ENCODE measurements at places on chromosomes 16 and 17.
A peak's percentile ranks its signal among the peaks of the same experiment; 100 is the strongest.

DNA sequence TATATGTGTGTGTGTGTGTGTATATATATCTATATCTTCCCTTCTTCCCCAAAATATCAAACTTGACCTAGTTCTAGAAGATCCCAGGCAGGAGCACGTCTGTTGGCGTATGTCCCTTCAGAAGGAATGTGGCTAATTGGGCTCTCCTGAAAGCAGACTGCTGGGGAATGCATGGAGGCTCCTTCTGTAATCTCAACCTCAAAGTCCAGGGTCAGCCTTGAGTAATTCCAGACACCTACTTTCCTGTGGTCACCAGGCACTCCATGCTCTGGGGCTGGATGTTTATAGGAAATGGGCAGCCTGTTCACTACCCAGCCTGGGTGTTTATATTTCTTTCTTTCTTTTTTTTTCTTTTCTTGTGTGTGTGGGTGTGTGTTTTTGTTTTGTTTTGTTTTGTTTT lies 13.4 kb downstream of the BCO1 start:
- DNase-seq: no peak

- DNase-seq: no peak
These were observed 13.6 kb downstream of the C16orf86 start for GRCh38 chr16:67679935-67680897.

DNA sequence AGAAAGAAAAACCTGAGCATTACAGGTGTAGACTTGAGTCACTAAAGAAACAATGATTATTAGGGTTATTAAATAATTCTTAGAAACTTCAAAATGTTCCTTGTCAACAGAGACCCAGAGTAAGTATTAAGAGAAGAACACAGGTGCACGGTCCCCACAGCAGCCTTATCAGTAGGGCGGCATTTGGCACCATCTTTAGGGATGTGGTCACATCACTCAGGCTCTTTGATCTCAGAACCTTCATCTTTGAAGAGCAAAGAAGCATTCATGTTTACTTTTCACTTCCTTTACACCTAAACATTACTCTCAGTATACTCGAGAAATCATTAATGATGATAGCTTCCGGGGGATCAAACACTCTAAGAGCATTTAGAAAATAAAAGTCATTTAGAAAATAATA lies 928.7 kb downstream of the KCNJ2 start:
- no peak for DNase-seq

DNA sequence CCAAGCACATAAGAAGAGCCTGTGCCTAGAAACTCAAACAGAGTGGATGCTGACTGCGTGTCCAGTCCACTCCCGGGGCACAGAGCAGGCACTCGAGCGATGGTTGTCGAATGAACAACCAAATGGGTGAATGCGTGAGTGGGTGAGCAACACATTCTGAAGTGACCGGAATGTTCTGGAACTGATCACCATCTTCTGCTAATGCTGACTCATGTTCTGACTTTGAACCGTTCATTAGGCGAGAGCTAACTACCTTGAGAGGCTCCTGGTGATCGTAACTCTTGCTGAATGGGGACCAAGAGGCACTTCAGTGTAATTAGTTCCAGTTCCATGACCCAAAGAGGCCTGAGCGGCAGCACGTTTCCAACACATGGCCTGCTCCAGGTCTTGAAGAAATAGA lies 37.9 kb downstream of the IRF8 start:
- DNase-seq: no peak

- DNase-seq: peak; percentile 73
These were observed 8.5 kb upstream of the ICAM2 start for GRCh38 chr17:64028874-64029464.

- DNase-seq: no peak
These were observed 160.5 kb upstream of the NOL11 start for GRCh38 chr17:67557052-67557845.

DNA sequence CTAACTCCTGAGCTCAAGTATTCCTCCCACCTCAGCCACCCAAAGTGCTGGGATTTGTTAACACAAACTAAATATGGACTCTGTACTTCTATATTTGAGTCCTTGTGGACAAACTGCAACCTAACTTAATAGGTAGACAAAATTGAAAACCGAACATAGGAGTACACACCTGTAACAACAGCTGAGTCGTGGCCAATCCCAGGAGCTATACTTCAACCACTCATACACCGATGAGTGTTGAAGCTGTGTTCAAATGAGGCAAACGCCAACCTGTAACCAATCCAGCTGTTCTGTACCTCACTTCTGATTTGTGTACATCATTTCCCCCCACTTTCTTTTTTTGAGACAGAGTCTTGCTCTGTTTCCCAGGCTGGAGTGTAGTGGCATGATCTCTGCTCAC lies 471.5 kb upstream of the C16orf82 start:
- no peak for DNase-seq

GRCh38 chr17:30942308-30943079 lies 20.7 kb downstream of the ADAP2 start:
- no peak for DNase-seq
